ENCODE measurements at places on chromosomes 2 and 18.

DNA sequence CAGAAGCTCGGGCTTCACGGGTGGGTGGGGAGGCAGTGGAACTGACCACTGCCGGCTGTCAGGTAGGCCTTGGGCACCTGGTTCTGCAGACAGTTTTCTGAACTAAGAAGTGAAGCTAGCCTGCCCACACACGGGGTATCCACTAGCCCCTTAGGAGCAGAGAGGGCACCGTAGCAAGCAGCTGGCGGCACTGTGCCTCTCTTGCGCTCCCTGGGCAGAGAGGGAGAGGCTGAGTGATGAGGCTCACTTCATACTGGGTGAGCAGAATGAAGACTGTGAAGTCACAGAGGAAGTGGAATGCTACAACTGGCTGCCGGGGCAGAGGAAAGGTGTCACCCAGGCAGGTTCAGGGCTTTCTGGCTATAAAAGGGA lies 753 bp downstream of the ITPRIPL1 start:
- DNase-seq = peak; percentile 38

DNA sequence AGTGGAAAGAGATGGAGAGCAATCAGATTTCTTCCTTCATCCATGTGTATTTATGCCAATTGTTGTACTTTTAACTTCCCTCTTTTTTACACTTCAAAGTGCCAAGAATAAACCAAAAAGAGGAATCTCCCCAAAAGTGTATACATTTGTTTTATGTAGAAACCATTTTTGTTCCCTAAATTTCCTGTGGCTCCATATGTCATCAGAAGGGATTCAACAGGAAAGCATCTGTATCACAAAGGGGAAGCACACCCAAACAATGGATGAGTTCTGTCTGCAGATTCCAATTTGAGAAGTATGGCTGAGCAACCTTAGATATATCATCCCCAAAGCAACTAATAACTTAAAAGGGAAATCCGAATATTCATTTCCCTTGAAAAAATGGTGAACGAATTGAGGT lies 275.0 kb downstream of the MREG start:
- DNase-seq = no peak

DNA sequence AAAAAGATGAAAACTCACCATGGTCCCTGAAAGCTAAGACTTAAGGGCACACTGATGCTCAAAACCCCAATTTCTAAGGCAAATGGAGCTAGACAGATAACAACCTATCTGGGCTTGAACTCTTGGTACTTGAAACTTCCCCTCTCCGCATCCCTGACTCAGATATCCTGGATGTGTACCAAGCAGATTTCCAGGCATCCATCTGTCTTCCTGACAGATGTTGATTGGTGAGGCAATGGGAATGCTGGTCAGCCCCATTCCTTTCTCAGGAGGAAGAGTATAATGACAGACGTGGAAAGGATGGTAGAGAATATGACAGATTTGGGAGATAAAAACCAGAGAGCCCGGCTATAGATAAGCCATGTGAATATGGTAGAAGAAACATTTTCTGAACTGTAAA lies 69.2 kb downstream of the ADD2 start:
- DNase-seq = no peak

DNA sequence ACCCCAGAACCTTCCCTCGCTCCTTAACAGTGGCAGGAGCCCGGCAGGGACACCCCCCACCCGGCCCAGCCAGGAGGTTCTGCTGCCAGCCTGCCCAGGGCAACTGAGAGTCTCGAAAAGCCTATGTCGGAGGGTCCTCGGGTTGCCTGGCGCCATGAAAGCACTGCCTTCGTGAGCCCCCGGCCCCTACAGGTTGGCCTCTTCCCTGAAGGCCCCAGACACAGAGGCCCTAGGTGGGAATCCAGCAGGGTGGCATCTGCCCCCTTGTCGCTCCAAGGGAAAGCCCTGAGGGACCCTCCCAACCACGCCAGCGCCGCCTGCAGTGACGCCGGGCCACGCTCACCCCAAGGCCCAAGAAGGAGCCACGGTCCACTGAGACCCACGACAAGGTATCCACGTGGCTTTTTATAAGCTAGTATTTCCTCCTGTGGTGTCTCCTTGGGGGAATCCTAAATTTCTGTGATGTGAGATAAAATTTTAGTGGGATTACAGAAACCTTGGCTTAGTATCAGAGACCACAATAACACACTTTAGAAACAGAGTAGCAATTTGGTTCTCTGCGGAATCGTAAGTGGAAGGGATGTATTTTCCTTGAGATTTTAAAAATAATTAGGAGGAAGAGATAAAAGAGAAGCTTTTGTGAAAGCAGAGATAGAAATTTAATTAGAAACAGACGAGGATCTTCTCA lies 138.9 kb downstream of the HDAC4 start:
- no peak for DNase-seq

DNA sequence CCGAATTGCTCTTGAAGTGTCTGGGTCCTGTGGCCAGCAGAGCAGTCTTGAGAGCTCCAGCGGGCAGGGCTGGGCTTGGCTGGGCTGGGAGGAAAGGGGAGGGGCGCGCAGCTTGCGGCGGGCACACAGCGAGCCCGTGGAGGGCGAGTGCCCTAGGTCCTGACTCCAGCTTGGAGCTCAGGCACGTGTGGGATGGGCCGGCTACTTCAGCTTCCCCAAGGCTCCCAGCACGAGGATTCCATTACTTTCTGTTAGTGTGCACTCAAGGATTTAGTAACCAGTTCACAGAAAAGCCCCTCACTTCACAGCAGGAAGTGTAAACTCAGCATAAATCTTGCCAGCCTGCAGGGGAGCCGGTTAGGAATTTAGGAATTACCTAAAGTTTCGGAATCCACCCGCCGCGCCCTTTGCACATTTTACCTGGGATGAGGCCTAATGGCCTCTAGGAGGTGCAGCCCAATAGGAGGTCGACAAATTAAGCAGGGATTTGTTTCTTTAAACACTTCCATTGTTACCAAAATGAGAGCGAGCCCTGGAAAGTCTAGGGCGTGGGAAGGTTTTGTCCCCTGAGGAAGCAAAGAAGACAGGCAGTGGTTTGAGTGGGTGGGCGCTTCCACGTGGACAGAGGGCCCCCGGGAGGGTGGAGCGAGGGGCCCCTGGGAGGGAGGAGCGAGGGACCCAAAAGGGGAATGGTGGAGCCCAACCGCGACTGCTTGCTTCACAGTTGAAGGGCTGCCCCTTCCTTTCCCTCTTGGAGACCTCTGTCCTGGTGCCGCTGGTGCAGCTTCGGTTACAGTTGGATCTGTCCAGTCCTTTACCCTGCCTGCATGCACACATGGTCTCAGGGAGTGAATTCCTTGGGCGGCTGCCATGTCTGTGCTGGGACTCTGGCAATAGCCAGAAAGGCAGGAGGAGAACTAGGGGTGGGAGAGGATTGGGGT lies 93.3 kb downstream of the CTAGE1 start:
- no peak for DNase-seq

DNA sequence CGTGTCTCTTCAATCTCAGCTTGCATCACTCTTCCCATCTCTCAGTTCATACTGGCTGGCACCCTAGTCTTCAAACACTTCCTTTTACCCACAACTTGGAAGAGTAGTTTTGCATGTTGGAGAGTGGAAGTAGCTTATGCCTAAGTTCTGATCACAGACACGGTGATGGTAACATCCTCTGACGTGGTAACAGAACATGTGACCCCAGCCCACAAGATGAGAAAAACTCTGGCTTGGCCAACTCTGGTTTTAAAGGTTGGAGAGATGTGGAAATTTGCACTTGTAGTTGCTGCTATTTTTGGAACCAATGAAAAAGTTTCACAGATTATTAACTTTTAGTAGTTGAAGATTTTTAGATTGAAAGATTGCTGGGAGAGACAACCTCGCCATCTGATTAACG lies 155.4 kb upstream of the SLC35G4 start:
- DNase-seq = no peak
